HT-29 (cell line): ENCODE measurements at places on chromosomes 7 and 10. TPM values are rescaled to one million over a fixed set of nuclear protein-coding genes. Genes with fewer than 3 reads are reported as not detected.

Gene ARHGAP22
- 0.10 and 0.39 TPM in 2 replicates for total RNA-seq

Gene PON3
- total RNA-seq, result 2.2 and 3.6 TPM in 2 replicates

Gene PSD
- 0.18 and 0.47 TPM in 2 replicates for total RNA-seq

Gene CHN2
- total RNA-seq, result 4.3 and 7.2 TPM in 2 replicates

GRCh38 chr10:23069019-23069815, 26.2 kb upstream of the MSRB2 start:
- no peak for DNase-seq

GRCh38 chr7:73515178-73515577, 6.9 kb downstream of the BAZ1B start:
- DNase-seq, result no peak

DNA sequence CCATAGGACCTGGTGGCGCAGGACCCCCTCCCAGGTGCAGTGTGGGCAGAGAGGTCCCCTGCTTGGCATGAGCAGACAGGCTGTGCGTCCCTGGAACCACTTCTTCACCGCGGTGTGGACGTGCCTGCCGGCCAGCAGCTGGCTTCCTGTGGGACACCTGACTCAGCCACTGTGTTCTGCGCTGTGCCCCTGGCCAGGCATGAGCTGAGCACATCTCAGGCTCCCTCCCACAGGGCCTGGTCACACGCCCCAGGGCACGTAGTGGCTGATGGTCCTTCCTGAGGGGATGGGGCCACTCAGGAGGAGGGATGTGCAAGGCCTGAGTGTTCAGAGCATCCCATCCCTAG, 3.5 kb upstream of the DEPP1 start:
- no peak for DNase-seq

- DNase-seq, result no peak
Observed at GRCh38 chr7:135290594-135290993, 57.0 kb downstream of the STRA8 start.

DNA sequence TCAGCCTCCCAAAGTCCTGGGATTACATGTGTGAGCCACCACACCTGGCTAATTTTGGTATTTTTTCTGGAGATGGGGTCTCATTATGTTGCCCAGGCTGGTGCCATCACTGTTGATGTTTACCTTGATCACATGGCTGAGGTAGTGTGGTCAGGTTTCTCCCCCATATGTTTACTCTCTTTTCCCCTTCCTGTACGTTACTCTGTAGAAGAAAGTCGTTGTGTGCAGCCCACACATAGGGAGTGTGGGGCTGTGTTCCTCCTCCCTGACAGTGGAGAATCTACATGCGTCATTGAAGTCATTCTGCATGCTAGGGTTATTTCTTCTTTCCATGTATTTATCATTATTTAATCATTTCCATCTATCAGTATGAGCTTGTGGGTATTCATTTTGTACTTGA, 16.3 kb upstream of the ORAI2 start:
- no peak for DNase-seq

- no peak for DNase-seq
Observed at GRCh38 chr7:32673275-32673983, 178.1 kb downstream of the AVL9 start.

DNA sequence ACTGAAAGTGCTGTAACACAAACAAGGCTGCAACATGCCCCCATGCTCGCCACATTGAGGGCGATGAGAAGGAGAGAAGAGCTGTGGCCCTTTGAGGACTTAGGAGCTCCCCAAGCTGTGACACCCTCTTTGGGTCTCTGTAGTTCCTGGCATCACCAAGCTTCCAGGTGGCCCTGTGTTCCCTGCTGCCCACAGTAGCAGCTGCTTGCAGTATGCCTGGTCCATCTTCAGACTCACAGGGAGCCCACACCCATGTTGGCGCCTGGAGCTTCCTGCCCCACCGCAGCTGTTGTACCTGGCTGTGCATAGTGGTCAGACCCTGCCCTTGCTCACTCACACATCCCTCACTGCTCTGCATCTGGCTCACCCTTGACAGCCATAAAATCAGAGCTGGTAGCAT, 401.2 kb upstream of the NRG3 start:
- DNase-seq, result no peak

DNA sequence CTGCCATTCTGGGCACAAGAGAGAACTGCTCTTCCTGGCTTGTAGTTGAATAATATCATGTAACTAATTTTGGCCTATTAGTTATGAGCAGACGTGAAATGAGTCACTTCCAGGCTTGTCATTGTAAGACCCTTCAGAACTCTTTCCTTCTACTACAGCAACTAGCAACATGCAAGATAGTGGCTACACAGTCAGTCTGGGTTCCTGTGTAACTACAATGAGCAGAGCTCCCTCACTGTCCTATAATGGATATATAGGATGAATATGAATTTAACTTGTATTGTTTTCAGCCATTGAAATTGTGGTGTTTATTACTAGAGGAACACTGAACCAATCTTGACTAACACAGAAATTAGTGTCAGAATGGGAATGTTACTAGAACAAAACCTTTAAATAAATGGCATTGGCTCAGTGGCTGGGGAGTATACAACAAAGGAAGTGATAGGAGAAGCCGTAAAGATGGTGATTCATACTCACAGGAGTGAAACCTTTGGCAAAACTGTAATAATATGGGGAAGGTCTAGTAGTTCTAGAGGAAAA, 2.9 kb upstream of the MTPN start:
- no peak for DNase-seq

GRCh38 chr7:41872966-41873365, 170.1 kb upstream of the INHBA start:
- DNase-seq, result no peak
